Kidney epithelial cell (primary cell): ENCODE measurements at places on chromosomes 5 and 9.

GRCh38 chr9:130616451-130616850 lies 37.1 kb downstream of the FUBP3 start:
- DNase-seq = no peak

- DNase-seq = no peak
These were observed 55.3 kb downstream of the TRPC7 start for GRCh38 chr5:136309932-136310598.

DNA sequence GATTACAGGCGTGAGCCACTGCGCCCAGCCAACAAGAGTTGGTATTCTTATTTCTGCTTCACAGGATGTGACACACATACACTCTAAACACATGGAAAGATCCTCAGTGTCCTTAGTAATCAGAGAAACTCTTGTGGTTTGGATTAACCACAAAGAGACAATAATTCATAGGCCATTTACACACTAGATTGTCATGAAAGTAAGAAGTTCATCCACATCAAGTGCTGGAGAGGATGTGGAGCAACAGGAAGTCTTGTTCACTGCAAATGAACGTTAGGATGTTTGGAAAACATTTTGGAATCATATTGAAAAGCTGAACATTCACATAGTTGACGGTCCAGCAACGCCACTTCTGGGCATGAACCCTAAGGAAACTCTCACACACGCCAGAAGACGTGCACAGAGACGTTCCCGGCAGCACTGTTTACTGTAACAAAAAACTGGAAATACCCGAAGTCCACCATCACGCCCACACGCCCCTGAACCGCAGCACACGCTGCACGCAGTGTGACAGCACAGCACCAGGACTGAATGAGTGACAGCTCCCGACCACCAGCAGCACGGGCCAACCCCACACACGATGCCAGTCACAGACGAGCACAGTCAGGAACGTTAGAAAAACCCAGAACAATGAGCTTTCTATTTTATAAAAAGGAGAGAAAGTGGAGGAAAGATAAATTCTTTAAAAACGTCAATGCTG lies 87.6 kb downstream of the COL23A1 start:
- DNase-seq = no peak

GRCh38 chr9:107174441-107174840 lies 108.6 kb upstream of the RAD23B start:
- DNase-seq = no peak

GRCh38 chr5:120767178-120767820 lies 303.2 kb downstream of the PRR16 start:
- no peak for DNase-seq

GRCh38 chr5:164277720-164278119 lies 772.3 kb downstream of the MAT2B start:
- DNase-seq = no peak

GRCh38 chr5:38167562-38167996 lies 90.8 kb upstream of the EGFLAM start:
- no peak for DNase-seq
